NCI-H1105 treated with DMSO at 0.1 percent for 48 hours (cell line): ENCODE measurements at places on chromosomes 13 and 19.

DNA sequence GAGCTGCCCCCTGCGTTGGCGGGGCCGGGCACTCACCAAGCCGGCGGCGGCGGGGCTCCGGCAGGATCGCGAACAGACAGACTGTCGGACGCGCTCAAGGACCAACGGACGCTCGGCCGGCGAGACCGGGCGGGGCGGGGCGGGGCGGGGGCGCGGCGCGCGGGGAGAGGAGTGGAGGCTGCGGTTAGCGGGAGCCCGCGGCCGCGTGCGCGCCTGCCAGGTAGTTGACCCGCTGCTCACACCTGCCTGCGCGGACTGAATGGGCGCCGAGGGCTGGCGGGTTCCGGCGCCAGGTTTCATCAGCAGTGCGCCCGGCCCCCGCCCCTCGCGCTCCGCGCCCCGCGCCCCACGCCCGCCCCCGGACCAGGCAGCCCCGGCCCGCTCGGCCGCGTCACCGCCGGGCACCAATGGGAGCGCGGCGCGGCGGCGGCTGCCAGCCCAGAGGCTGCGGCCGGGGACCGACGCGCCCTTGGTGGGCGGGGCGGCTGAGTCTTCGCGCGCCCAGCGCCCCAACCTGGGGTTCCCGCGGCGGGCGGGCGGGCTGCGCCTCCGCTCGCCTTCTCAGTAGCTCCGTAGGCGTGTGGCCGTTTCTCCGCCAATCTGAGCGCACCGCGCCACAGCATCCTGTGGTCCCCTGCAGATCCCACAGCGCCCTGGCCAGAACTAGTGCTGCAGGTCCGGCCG lies at the start of gene SLC7A1:
SLC7A1 (minus strand) TSS at position 309 of the 684 bp plus-strand sequence. CDS start 59,500 bp downstream, outside the sequence.
- DNase-seq, result peak; percentile 71

DNA sequence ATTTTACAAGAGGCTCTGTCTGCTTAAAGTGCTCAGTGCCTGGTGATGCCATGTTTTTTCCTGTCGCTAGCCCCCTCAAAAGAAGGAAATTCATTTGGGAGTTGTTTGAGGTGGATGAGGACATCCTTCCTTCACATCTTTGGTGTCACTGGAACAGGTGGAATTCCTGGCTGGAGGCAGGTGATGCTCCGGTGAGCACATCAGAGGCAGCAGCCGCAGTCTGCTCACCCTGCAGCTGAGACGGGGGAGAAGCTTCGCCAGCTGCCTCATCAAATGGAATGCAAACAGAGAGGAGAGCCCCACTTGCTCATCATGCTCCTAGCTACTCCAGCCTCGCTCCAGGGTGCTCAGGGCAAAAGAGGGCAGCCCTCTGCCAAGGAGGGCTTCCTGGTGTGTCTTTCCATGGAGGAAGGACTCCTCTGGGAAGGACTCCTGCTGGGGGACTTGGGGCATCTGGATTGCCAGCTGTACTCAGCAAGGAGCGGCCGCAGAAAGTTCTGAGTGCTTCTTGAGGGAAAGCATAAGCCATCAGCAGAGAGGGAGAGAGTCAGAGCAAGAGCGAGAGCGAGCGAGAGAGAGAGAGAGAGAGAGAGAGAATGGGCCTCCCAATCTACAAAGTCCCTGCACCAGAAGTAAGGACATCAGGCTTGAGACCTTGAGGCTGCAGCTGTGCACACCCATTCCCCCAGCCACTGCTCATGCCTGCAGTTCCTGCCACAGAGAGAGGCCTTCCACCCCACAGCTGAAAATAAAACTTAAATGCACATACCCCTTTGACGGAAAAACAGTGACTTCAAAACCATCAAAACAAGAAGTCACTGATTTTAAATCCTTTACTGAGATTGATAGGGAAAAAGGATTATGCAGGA lies 74.3 kb upstream of the UBL3 start:
- no peak for DNase-seq

DNA sequence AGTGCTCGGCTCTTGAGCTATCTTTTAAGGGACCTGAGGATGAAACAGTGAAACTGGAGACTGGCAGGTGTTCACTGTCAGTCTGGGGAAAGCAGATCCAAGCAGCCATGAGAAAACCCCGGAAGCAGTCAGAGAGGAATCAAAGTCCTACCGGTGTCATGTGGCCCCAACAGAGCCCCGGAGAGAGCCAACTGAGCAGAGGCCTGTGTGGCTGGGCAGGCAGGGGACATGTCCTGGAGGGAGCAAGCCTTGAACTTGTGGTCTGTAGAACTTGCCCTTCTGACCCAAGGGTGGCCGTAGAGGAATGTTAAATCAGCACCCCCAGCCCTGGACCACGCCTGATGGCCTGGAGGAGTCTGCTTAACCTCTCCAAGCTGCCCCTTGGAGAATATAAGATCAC lies 113.7 kb upstream of the ZNF507 start:
- DNase-seq, result no peak

GRCh38 chr13:37919329-37919880 lies 49.8 kb upstream of the TRPC4 start:
- no peak for DNase-seq

- no peak for DNase-seq
Observed at GRCh38 chr13:31595563-31595962, 143.8 kb upstream of the RXFP2 start.

DNA sequence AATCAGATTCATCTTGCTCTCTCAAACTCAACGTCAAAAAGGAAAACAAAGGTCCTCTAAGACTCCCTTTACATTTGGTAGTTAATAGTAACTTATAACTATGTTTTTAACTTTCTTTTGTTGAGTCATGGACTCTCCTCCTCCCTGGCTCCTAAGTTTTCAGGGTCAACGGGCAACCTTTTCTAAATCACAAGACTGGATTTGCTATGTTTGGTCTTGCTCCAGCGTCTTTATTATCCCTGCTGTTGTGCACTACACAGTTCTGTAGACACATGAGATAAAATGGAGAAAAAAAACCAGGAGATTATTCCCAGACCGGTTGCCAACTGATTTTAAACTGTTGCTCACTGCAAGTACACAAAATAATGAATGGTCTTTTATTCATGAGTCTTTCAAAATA lies 1.9 kb upstream of the ITM2B start:
- no peak for DNase-seq

- DNase-seq, result no peak
Observed at GRCh38 chr19:32869966-32870573, 503 bp upstream of the SLC7A9 start.

GRCh38 chr13:43561081-43561480 lies 225.7 kb downstream of the ENOX1 start:
- no peak for DNase-seq

- no peak for DNase-seq
Observed at GRCh38 chr19:53664760-53665159, 33.0 kb downstream of the DPRX start.

DNA sequence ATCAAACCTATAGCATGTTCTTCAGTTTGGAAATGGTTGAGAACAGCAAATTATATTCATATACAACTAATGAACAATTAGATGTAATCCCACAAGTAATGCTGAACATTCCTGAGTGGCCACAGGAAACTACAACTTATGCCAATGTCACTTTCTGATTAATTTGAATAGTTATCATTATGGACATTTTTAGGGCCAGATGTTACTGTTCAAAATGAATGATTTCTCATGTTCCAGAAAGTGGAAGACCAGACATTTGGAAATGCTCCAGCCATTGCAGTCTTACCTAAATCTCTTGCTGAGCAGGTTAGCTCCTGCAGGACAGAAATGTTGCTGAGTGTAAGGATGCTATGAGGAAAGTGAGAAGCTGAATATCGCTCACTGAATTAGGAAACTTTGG lies 819.8 kb downstream of the PCDH9 start:
- DNase-seq, result no peak

GRCh38 chr13:60790620-60791019 lies 393.6 kb downstream of the TDRD3 start:
- no peak for DNase-seq

GRCh38 chr13:45691667-45692066 lies 10.5 kb upstream of the CBY2 start:
- DNase-seq, result no peak

DNA sequence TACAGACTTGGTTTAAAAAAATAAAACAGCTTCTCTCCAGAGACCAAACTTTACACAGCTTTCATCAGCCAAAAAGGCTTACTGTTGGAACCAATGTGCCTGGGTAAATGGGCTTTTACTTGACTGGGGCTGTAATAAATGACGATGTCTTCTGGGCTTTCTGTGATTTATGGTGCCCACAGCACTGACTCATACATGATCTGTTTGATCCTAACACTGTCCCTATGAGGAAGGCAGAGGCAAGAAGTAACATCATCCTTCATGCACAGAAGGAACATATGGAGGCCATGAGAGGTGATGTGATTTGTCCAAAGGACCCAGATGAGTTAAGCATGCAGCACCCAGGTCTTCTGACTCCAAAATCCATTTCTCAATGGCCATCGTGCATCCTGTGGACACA lies 77.4 kb downstream of the DOCK9 start:
- DNase-seq, result no peak

GRCh38 chr13:28678809-28679208 lies 19.9 kb downstream of the POMP start:
- no peak for DNase-seq
